ENCODE measurements at places on chromosomes 13 and 19. TPM values are rescaled to one million over a fixed set of nuclear protein-coding genes. Genes with fewer than 3 reads are reported as not detected.

DNA sequence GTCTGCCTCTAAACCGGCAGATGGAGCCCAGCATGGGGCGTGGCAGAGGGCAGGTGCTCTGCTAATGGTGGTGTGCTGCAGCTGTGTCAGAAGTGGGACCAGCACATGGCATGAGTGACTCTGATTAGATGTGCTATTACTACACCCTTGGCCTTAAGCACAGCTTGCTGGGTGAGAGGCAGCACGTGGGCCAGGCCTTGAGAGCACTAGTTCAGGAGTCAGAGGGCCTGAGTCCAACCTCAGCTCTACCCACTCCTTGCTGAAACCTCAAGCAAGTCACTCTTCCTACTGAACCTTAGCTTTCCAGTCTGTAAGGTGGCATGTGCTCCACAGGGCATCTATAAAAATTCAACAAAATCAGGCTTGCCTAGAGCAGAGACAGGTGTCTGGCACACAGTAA, 22.7 kb downstream of the AKT2 start:
- peaks cover 23% of the 10 kb centered on the region for H3K36me3 ChIP-seq
- no peaks in the 10 kb centered on the region for H3K27me3 ChIP-seq
- no peak overlapping the region for H3K27ac ChIP-seq
- H3K4me1 ChIP-seq, result no peaks in the 10 kb centered on the region
- no peak overlapping the region for H3K4me3 ChIP-seq
- DNase-seq, result no peak

DNA sequence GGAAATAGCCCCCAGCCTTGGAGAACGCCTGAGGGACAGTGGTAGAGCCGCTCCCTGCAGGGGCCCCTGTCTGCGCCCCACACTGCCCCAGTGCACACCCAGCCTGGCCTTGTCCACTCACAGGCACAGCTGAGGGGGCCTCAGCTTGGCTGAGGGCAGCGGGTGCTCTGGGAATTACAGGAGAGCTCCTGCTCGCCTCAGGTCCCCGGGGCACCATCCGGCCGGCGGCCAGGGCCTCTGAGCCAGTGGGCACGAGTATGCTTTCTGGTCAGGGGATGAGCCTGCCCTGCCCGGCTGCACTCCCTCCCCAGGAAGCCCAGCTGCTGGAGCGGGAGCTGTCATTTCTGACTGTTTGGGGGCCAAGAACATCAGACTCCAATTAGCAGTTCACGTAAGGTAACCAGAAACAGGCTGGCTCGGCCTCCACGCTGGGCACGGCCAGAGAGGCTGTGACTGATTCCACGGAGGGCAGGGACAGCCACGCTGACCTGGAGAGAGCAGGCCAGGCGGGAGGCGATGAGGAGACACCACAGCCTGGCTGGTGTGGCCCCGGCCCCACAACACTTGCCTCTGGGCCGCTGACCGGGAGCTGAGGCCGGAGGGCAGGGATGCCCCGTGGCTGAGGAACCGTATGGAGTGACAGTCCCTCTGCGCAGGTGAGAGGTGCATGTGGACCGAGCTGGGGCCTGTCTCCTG, 15.4 kb downstream of the CEBPG start:
- no peaks in the 10 kb centered on the region for H3K27me3 ChIP-seq
- H3K4me3 ChIP-seq, result no peak overlapping the region
- no peak overlapping the region for H3K27ac ChIP-seq
- DNase-seq, result peak; percentile 89
- peaks cover 8% of the 10 kb centered on the region for H3K4me1 ChIP-seq

DNA sequence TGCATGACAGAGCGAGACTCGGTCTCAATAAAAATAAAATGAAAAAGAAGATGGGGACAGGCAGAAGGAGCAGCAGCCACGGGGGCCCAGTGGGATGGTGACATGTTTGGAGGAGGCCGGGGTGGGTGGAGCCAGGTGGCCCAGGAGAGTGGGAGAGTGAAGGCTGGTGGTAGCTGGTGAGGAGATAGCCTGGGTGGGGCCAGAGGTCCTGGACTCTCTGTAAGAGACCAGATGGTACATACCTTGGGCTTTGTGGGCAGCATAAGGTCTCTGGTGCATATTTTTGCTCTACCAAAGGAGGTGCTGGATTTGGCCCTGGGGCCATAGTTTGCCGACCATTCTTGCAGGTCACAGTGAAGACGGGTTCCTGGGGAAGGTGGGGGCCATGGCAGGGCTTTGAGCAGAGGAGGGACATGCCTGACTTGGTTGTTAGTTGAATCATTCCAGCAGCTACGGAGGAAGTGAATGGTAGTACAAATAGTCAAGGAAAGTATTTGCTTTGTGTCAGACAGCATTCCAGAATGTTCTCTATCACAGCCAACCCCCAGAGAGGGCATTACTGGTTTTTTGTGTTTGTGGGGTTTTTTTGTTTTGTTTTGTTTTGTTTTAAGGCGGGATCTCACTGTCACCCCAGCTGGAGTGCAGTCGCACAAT, 69.1 kb downstream of the ARHGEF18 start:
- H3K36me3 ChIP-seq, result no peaks in the 10 kb centered on the region
- no peak overlapping the region for H3K4me3 ChIP-seq
- no peak overlapping the region for H3K27ac ChIP-seq
- no peaks in the 10 kb centered on the region for H3K27me3 ChIP-seq

DNA sequence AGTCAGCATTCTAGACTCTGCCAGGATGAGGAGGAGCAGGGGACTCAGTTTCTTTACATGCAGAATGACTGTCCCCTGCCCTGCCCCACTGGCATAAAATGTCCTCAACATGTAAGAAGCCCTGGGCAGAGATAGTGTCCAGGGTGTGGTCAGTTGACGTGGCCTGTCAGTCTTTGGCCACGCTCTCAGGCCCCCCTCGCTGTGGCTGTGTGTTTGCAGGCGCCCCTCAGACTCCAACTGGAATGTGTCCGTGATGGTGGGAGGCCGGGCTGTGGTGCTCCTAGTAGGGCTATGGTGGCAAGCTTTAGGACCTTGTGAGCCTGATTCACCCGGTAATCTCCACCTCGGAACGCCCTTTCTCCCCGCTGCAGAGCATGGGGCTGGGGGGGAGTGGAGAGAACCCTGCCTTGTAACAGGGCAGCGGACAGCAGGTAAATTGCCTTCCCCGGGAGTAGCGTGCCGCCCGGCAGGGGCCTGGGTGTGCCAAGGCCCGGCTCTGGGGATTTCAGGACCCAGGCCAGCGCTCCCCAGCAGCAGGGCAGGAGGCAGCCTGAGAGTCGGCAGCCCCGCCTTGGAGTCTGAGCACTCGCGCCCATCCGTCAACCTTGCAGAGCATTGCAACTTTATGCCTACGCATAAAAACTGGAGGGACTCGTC, 62.3 kb downstream of the CHST8 start:
- DNase-seq, result peak; percentile 95
- no peaks in the 10 kb centered on the region for H3K36me3 ChIP-seq
- H3K4me3 ChIP-seq, result no peak overlapping the region
- peaks cover 3% of the 10 kb centered on the region for H3K27me3 ChIP-seq
- no peak overlapping the region for H3K27ac ChIP-seq
- H3K4me1 ChIP-seq, result no peaks in the 10 kb centered on the region

GRCh38 chr13:90968166-90968904, 379.2 kb upstream of the MIR17HG start:
- no peaks in the 10 kb centered on the region for H3K36me3 ChIP-seq
- H3K27me3 ChIP-seq, result no peaks in the 10 kb centered on the region
- DNase-seq, result no peak
- no peaks in the 10 kb centered on the region for H3K4me1 ChIP-seq
- no peak overlapping the region for H3K27ac ChIP-seq

DNA sequence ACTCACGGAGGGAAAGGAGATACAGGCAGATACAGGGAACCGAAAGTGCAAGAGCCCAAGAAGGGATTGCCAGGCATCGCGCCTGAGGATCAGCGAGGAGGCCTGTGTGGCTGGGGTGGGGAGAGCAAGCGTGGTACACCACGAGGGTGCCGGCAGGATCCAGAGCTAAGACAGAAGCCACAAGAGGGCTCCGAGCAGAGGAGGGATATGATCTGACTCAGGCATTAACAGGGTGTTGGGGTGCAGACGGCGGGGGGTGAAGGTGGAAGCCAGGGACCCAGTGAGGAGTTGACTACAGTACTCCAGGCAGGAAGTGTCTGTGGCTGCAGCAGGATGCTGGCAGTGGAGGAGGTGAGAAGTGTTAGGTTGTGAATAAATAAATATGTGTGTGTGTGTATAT, 5.4 kb upstream of the PPP1R37 start:
- no peak overlapping the region for H3K27ac ChIP-seq
- peak; percentile 23 for DNase-seq
- peaks cover 26% of the 10 kb centered on the region for H3K36me3 ChIP-seq
- H3K4me3 ChIP-seq, result no peak overlapping the region

DNA sequence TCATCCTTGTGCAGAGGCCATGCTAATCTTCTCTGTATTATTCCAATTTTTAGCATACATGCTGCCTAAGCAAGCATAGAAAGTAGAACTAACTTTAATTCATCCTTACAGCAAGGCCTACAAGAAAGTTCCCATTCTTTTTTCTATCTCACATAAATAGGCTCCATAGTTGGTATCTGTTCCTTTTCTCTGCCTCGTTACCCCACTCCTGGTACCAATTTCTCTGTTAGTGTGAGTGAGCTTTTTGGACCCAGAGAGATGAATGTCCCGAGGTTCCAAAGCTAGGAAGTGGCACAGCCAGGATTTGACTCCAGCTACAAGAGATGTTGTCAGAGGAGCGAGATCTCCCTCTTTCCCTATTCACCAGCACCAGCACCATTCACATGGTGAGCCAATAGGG, 9.7 kb downstream of the HIF3A start:
- no peak overlapping the region for H3K27ac ChIP-seq
- no peaks in the 10 kb centered on the region for H3K27me3 ChIP-seq
- DNase-seq, result no peak
- H3K4me1 ChIP-seq, result no peaks in the 10 kb centered on the region
- no peaks in the 10 kb centered on the region for H3K36me3 ChIP-seq

GRCh38 chr13:27963491-27963890, 5.6 kb downstream of the CDX2 start:
- peaks cover 72% of the 10 kb centered on the region for H3K27me3 ChIP-seq
- no peak overlapping the region for H3K27ac ChIP-seq
- DNase-seq, result peak; percentile 67
- H3K4me1 ChIP-seq, result no peaks in the 10 kb centered on the region
- H3K36me3 ChIP-seq, result no peaks in the 10 kb centered on the region
- no peak overlapping the region for H3K4me3 ChIP-seq

GRCh38 chr13:76527041-76527440, 359.2 kb downstream of the KCTD12 start:
- no peaks in the 10 kb centered on the region for H3K4me1 ChIP-seq
- H3K36me3 ChIP-seq, result no peaks in the 10 kb centered on the region
- H3K4me3 ChIP-seq, result no peak overlapping the region
- no peak for DNase-seq
- H3K27me3 ChIP-seq, result no peaks in the 10 kb centered on the region

GRCh38 chr13:80577285-80577684, 236.4 kb upstream of the SPRY2 start:
- DNase-seq, result no peak
- no peaks in the 10 kb centered on the region for H3K4me1 ChIP-seq
- H3K36me3 ChIP-seq, result no peaks in the 10 kb centered on the region
- H3K4me3 ChIP-seq, result no peak overlapping the region

- H3K27me3 ChIP-seq, result no peaks in the 10 kb centered on the region
- no peak for DNase-seq
- H3K4me3 ChIP-seq, result no peak overlapping the region
- H3K36me3 ChIP-seq, result no peaks in the 10 kb centered on the region
- no peak overlapping the region for H3K27ac ChIP-seq
Observed at GRCh38 chr13:113077566-113077952, 28.0 kb upstream of the F7 start.

DNA sequence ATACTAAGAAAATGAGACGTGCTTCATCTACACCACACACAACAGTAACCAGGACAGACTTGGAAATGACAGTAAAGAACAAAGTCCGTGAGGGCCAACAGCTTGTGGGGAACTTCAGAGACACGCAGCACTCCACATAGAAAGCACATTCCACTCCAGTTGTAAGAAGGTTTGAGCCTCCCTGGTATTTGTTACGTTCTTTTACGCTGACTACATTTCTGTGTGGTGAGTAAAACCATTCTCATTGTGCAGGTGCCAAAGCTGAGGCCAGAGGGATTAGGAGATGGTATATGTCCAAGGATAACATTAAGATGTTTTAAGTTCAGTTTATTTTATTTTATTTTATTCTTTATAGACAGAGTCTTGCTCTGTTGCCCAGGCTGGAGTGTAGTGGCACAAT, 1189.9 kb downstream of the UQCRFS1 start:
- H3K27ac ChIP-seq, result no peak overlapping the region
- no peaks in the 10 kb centered on the region for H3K4me1 ChIP-seq
- no peaks in the 10 kb centered on the region for H3K36me3 ChIP-seq
- H3K4me3 ChIP-seq, result no peak overlapping the region
- H3K27me3 ChIP-seq, result no peaks in the 10 kb centered on the region

DNA sequence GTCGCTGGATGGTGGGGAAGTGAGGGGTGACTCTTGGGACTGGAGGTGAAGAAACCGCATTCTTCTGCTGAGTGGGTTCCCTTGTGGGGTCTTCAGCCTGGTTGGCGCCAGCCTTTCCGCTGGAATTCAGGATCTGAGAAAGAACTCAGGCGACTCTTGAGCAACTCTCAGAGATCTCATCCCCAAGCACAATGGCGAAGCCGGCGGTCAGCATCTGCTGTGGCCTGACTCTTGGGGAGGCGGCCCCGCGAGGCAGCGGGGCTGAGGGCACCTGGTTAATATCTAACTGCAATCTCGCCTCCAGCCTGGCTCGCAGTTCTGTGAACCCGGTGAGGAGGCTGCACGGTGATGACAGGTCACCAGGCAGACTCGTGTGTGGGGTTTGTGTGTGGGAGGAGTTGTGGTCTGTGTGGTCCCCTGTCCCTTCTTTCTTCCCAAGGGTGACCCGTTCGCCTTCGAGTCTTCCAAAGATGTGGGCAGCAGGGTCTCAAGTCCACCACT, 883 bp downstream of the ZNF441 start:
- peak overlapping the region; percentile 83 for H3K4me3 ChIP-seq
- peaks cover 10% of the 10 kb centered on the region for H3K4me1 ChIP-seq
- peak; percentile 83 for DNase-seq

The F7 gene
- total RNA-seq, result not detected

The THSD1 gene
- total RNA-seq, result 18.3 TPM

The ZNF304 gene
- 10.6 TPM for total RNA-seq

The VSTM1 gene
- not detected for total RNA-seq

The KMT5C gene
- 10.9 TPM for total RNA-seq

The ZNF772 gene
- 22.1 TPM for total RNA-seq

The AKT2 gene
- 118 TPM for total RNA-seq

The GGN gene
- total RNA-seq, result 0.36 TPM
